ENCODE measurements at places on chromosomes 2 and 18. TPM values are rescaled to one million over a fixed set of nuclear protein-coding genes. Genes with fewer than 3 reads are reported as not detected.

GRCh38 chr18:25805323-25805722, 285.1 kb downstream of the SS18 start:
- no peak for DNase-seq

DNA sequence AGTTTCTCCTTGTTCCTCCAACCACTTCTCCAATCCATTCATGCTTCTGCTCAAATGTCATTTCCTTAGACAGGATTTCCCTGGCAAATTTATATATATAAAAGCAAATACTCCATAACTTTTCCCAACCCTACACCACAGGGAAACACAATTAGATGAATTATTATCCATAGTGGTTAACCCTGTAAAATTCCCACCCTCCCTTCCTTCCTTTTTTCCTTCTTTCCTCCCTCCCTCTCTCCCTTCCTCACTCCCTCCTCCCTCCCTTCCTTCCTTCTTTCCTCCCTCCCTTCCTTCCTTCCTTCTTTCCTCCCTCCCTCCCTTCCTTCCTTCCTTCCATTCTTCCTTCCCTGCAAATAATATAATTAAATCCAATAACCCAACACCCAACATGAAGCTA, 617.7 kb downstream of the IRS1 start:
- no peak for DNase-seq

- no peak for DNase-seq
These were observed 239.8 kb downstream of the METTL4 start for GRCh38 chr18:2331491-2331890.

- no peak for DNase-seq
These were observed 306.0 kb upstream of the EPC2 start for GRCh38 chr2:148338541-148338940.

GRCh38 chr2:65620524-65620923, 188.1 kb upstream of the SPRED2 start:
- DNase-seq: no peak

- DNase-seq: no peak
These were observed 62.2 kb downstream of the COL6A3 start for GRCh38 chr2:237351796-237352195.

DNA sequence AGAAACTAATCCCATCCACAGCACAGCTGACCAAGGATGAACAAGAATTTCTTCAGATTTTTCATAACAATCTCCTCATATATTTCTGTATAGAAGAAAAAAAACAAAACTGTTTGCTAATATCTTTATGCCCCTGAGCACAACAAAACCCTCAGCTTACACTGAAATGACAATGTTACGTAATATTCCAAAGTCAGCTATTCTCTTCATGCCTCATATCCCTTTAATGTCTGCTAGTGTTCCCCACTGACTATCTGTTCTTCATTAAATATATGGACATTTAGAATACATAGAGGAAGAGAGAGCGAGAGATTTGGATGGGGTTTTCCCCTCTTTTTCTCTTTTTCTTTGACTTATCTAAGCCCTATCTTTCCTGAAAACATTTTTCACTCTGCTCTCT, 87.9 kb upstream of the GULP1 start:
- no peak for DNase-seq

GRCh38 chr2:163198007-163198406, 359.4 kb upstream of the KCNH7 start:
- DNase-seq: no peak

- no peak for DNase-seq
These were observed 13.3 kb downstream of the PRKCE start for GRCh38 chr2:45664635-45665261.

DNA sequence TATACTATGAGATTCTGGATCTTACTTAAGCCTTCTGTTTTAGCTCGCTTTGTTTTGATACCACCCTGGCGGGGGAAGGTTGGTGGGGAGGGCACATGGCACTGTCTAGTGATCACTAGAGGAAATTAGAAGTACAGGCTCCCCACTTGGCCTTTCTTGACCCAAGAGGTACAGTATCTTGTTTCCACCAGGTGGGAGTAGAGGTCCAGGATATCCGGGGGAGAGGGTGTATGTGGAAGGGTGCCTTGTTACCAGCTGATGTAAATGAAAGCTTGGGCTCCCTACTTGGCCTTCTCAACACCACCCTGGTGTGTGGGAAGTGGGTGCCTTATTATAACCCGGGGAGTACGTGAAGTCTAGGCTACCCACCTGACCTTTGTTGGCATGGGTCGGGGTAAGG, 7.5 kb downstream of the GALNT1 start:
- no peak for DNase-seq

DNA sequence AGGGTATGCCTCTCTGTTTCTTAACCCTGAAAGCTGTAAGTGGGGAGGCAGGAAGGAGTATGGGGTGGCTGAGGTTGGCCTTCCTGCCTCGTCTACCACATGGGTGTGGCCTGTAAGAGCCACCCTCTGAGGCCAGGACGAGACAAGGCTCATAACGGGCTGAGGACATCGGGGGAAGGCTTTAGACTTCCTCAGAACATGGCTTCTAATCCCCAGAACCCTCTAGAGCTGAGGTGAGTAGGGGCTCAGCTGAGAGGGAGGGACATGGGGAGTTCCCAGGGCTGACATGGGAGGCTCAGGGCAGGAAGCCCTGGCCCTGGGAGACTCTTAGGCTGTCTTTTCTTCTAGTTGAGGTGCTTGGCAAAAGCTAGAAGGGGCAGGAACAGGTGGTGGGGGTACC, 36.7 kb downstream of the EMX1 start:
- no peak for DNase-seq

The FLACC1 gene
- polyA plus RNA-seq: 0.44 TPM

The SCG2 gene
- polyA plus RNA-seq: 509 TPM

The RTKN gene
- polyA plus RNA-seq: 22.6 TPM

The MC2R gene
- not detected for polyA plus RNA-seq

The SLC9A4 gene
- polyA plus RNA-seq: 0.11 TPM

The RIT2 gene
- 0.06 TPM for polyA plus RNA-seq

The ROCK2 gene
- 4.2 TPM for polyA plus RNA-seq

The SPATA3 gene
- not detected for polyA plus RNA-seq

The ACOXL gene
- not detected for polyA plus RNA-seq

Measured in SK-N-SH (cell line).